ENCODE measurements at places on chromosomes 7 and 10.

DNA sequence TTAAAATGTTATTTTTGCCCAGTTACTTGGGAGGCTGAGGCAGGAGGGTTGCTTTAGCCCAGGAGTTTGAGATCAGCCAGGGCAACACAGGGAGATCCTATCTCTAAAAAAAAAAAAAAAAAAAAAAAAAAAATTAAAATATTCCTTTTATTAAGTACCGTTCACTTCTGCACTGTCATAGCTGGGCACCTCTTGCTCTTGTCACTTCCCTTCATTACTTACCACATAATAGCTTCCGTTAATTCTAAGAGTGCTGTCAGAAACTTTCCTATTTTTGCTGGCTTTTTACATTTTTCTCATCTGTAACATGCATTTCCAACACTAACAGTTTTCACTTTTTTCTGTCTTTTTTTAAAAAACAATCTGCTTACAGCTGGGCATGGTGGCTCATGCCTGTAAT, 132.9 kb downstream of the PIP4K2A start:
- no peak for DNase-seq

GRCh38 chr7:113087071-113087998, 708 bp upstream of the GPR85 start:
- no peak for DNase-seq

DNA sequence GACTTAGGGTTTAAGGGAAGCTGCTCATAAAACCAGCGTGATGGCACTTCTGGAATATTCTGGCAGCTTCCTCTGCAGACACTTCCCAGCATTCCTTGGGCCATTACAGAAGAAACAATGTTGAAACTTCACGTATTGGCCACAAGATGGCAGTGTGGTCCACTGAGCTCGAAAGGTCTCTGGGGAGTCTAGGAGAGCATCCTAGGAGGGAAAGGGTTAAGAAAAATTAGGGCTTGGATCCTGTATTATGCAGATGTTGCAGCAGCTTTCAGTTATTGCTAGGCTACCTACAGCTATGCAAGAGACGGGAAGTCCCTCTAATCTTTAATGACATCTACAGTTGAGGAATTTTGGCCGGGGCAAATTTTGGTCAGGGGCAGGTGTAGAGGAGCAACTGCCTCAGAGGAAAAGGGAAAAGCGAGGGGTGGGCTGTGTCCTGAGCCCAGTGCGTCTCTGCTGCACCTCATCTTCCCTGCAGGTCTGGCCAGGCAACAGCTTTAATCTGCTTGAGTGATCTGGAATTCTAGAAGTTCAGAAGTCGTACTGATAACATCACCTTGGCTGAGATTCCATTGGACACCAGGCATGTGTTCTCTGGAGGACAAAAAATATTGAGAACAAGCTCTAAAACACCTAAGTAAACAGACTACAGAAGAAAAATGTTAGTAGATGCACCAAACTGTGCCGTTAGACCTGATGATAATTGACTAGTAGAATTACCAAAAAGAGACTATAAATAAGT, 220.8 kb upstream of the PRSS58 start:
- no peak for DNase-seq

GRCh38 chr7:83001362-83002040, 161.2 kb downstream of the PCLO start:
- DNase-seq = no peak

All from stimulated activated CD4-positive, alpha-beta T cell treated with anti-CD3 and anti-CD28 coated beads, Interleukin-4, amount 100 ng/mL, for 1 hour (primary cell).